T-cell (primary cell): ENCODE measurements at places on chromosomes 16 and 17. TPM values are rescaled to one million over a fixed set of nuclear protein-coding genes. Genes with fewer than 3 reads are reported as not detected.

GRCh38 chr16:4239682-4240175 is 2.2 kb downstream of the SRL start:
- DNase-seq: no peak

CD2BP2 gene
- 38.9 TPM for total RNA-seq

C16orf46 gene
- not detected for total RNA-seq

KRT15 gene
- not detected for total RNA-seq

GRCh38 chr17:46106966-46107644 is 86.1 kb downstream of the KANSL1 start:
- DNase-seq: no peak

BIRC5 gene
- 1.3 TPM for total RNA-seq

KRTAP1-5 gene
- not detected for total RNA-seq

GRCh38 chr17:76530095-76530723 is 7.3 kb downstream of the CYGB start:
- DNase-seq: no peak

DNA sequence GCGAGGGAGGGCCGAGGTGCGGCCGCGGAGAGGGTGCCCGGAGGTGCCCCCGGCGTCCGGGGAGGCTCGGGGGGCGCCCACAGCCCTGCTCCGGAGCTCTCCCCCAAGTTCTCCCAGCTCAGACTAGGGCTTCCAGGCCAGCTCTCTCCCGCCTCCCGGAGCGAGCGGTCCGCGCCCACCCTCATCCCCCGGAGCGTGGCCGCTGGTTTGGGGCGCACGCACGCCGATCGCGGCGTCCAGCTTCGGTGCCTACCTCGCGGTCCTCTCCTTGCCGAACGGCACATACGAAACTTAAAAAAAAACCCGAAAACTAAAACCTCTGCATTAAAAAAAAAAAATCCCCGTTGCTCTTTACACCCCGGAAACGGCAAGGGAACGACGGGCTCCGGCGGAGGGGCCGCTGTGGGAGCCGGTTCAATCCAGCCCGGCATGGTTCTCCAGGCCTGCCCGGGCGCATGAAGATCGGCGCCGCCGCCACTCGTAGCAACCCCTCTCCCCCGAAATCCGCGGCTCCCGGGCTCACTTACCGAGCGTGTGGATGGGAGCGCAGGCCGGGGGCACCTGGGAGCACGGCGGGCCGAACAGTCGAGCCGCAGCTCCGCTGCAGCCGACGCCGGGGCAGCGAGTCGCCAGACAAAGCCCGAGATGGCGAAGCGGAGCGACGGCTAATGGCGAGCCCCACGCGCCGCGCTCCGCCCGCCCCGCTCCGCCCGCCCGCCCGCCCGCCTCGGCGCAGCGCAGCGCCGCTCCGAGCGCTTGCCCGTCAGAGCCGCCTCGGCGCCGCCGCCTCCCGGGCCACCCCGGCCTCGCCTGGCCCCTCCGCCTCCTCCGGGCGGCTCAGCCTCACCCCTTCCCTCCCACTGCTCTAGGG is 973 bp upstream of the UBTF start:
- DNase-seq: peak; percentile 47

DNA sequence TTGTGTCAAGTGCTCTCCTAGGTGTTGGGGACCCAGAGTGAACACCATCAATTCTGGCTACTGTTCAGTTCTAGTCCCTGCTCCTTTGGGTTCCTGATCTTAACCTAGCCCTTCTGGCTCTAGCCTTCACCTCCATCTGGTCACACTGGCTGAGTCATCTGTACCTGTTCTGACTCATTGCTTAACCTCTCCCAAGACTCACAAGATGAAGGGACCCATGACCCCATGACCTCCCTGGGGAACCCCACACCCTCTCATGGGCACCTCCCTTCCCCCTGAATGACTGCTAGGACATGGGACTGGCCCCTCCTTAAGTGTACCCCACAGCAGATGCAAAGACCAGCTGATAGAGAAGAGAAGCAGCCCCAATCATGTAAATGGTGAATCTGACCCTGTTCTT is 345.8 kb upstream of the CDH5 start:
- DNase-seq: no peak

DNA sequence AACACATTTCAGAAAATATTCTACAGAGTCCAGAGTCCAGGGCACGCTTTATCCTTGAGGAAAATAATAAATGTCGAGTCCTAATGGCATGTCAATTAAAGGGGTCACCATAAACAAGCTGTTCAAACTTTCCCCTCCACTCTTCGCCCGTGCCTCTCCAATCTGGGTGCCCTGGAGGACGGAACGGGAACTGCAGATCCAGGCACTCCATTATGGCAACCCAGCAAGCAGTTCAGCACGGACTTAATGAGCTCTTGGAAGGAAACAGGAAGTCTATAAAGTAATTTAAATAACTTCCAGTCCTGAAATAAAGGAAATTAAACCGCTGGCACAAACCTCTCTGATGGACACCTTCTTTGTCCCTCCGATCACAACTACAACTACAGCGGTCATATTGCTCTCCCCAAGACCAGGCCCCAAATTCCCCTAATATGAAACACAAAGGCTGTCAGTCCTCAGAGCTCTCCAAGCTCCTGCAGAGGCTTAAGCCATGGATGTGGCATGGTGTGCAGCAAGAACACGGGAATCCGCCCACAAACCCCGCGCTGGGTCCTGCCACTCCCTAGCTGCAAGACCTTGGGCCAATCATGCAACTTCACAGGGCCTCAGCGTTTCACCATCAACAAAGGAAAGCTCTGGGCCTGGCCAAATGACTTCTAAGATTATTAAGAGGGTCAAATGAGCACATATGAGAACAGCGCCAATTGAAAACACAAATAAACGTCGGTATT is 52.6 kb downstream of the ZFHX3 start:
- DNase-seq: no peak
